ENCODE measurements at places on chromosomes 6 and 20.

DNA sequence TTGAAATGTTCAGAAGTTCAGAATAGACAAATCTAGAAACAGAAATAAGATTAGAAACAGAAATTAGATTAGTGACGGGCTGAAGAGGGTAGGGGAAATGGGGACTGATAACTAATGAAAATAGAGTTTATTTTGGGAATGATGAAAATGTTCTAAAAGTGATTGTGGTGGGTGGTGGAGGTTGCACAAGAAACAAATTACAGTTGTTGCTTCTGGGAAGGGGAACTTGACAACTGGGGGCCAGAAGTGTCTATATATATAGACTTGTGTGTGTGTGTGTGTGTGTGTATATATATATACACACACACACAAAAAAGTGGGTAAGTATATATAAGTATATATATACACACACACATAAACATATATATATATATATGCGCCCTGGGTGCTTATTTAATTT, 86.5 kb upstream of the RREB1 start:
- DNase-seq = peak; percentile 71

DNA sequence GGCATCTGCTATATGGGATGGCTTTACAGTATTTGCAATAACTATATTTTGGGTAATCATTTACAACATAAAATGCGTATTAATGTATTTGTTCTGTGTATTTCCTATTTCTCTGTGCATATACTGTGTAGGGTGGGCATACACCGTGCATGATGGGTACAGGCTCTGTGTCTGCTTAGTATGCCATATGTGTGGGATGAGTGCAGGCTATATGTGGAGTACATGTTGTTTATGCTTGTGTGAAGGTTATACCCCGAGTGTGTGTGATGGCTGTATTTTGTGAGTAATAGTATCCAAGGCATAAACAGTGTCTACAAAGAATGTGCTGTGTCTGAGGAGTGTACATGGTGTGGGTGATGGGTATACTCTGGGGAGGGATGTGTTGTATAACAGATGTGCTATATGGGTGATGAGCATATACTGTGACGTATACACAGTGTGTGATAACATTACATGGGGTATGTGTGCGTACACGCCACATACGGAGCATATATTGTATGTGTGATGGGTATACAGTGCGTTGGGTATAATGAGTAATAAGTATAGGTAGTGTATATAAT, 52.7 kb downstream of the CPXM1 start:
- DNase-seq = no peak

DNA sequence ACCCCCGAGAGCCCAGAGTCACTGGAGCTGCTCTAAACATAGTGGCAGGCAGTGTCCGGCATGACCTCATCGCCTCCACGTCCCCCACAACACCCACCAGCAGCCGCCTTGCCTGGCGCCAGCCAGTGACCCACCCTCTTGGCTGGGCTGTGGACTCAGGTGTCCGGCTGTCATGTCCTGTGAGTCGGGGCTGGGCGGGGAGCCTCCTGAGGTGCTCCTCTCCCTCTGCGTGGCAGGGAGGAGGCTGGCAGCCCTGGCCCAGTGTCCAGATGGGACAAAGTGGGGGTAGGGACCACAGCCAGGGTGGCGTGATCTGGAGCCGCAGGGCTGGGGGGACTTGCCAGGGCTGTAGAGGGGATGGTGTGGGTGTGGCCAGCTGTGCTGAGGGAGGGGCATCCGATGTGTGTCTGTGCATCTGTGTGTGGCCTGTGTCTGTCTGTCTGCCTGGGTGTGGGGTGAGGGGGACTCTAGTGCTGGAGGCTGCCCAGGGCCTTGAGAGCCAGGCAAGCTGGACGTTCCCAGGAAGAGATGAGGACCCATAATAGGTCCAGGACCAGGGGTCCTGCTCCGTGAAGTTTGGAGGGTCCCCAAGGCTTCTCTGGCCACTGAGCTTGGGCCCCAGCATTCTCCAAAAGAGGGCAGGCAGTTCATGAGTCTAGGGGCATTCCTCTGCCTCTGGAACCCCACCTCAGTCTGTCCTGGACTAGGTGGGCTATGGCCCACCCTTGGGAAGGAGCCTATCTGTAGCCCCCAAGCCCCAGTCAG, 2.3 kb upstream of the SOX18 start:
- no peak for DNase-seq

DNA sequence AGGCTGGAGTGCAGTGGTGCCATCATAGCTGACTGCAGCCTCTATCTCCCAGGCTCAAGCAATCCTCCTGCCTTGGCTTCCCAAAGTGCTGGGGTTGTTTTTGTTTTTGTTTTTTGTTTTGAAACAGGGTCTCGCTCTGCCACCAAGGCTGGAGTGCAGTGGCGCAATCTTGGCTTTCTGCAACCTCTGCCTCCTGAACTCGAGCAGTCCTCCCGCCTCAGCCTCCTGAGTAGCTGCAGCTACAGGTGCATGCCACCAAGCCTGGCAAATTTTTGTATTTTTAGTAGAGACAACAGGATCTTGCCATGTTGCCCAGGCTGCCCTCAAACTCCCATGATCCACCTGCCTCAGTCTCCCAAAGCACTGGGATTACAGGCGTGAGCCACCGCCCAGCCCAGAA, 4.2 kb downstream of the C6orf132 start:
- no peak for DNase-seq

GRCh38 chr20:34260208-34260942, 19.2 kb downstream of the ASIP start:
- DNase-seq = no peak

GRCh38 chr20:5364136-5364821, 47.5 kb upstream of the PROKR2 start:
- no peak for DNase-seq

- DNase-seq = no peak
Observed at GRCh38 chr6:143637691-143638090, 40.1 kb upstream of the PHACTR2 start.

- DNase-seq = peak; percentile 40
Observed at GRCh38 chr20:25226433-25227316, 21.2 kb upstream of the PYGB start.

DNA sequence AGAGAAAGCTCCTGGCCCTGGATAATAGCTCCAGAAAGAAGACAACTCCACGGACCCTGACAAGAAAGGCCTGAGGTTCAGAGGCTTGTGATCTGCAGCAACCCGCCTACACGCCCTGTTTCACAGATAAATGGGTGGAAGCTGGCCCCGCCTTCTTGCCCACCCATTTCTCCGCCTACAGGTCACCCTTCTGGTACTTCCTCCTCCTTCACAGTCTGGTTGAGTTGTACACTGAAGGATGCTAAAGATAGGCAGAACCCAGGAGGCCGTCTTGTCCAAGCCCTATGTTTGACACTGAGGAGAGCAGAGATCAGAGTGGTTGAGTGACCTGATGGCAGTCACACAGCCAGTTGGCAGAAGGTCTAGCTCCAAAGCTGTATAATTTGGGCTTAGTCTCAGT, 34.2 kb upstream of the MDGA1 start:
- peak; percentile 56 for DNase-seq

GRCh38 chr6:41922154-41922553, 855 bp downstream of the BYSL start:
- DNase-seq = no peak

- DNase-seq = no peak
Observed at GRCh38 chr6:90434094-90434493, 137.5 kb upstream of the BACH2 start.

GRCh38 chr6:91976797-91977196, 1389.9 kb upstream of the MAP3K7 start:
- DNase-seq = no peak

DNA sequence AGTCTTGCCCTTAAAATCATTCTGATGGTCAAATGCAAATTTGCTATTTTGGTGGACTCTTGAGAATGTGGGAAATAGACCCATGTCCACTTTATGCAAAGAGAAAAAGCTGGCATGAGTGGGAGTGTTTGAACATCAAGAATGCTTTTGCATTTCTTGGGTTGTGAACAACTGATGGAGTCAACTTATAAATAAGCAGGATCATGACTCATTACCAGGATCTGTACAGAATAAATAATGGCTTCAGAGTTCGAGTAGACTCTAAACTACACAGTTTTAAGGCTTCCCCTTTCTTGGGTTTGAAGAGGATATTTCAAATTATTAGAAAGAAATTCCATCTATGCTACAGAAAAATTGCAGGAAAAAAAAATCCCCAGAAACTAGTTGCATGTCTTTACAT, 195.5 kb downstream of the EYA4 start:
- DNase-seq = no peak

GRCh38 chr20:61887596-61888093, 178.0 kb downstream of the TAF4 start:
- DNase-seq = no peak

DNA sequence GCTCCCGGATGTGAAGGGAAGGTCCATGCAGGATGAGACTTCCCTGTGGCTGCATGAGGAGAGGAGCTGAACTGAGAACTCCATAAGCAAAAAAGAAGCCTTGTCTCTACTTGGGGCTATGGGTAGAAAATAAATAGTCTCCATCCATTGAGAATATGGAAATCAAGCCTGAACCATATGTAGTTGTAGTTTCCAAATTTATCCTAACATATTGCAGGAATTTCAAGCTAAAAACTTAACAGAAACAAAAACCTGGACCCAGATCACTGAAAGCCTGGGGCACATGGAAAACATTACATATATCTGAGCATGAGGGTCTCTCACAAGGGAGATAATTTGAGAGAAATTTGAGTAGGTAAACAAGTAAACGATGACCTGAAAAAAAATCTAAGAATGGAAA, 94.9 kb upstream of the C6orf118 start:
- DNase-seq = no peak

DNA sequence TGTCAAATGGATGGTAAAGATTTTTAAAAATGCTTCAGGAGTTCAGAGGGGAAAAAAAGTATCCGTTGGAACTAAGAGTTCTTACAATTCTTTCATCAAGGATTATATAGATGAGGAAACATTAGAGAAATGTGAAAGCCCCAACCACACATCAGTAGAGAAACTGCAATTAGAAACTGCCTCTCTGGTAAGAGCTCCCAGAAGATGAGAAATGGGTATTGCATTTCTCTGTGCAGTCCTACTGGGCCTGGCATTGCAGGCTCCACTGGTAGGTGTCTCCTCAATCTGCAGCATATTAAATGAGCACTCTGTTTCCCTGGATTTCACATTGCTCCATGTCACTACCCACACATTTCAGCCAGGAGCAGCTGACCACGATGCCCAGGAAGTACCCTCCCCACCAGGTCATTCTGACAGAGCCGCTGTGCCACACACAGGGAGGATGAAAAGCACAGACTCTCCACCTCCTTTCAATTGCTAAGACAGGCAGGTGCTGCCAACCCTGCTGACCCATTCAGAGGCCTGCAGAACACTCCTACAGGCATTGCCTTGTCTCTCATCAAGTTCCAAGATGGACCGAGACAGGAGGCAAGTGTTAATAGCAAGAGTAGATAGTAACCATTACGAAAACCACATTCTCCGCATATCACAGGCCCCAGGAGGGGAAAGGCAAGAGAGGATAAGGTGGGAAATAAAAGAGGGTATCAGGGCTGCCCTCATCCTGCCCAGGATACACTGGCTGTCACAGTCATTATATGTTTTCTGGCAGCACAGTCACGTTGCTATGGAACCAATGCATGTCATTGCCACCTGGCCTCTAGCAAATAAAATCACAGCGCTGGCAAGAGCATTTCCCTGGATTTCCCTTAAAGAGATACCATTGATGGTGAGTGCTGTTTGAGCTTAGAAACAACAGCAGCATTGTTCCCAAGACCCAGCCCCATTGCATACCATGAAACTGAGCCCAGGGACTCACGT, 241.7 kb downstream of the ATXN1 start:
- no peak for DNase-seq
